ENCODE measurements at places on chromosomes 11 and 22.
A peak's percentile ranks its signal among the peaks of the same experiment; 100 is the strongest.

DNA sequence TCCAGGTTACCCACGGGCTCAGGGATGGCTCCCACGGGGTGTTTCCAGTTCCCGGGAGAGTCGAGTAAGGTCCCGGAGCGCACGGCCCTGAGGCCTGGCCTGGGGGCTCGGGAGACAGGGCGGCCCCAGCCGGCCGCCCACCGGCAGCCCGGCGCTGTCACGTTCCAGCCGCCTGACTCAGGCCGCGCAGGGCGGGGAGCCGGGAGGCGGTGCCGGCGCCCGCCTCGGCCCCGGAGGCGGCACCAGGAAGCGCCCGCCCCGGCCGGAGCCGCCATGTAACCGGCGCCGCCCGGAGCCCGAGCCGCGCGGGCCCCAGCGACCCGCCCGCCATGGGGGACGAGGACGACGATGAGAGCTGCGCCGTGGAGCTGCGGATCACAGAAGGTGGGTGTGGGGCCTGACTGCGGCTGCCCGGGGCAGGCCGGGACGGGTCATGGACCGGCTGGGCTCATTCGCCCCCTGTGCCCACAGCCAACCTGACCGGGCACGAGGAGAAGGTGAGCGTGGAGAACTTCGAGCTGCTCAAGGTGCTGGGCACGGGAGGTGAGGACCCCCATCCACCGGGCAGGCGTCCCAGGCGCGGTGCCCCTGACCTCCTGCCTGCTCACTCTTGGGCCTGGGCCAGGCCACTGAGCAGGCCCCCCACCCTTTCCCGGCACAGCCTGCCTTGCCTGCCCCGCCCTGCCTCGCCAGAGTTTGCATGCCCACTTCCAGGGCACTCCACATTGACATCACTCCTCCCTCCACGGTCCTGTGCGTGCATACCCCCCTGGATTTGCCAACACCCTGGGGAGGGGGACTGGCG, at the start of gene RPS6KA4:
Gene RPS6KA4 (plus strand): TSS at position 256 of the 805 bp plus-strand sequence. CDS start 74 bp downstream, at position 330.
- peak; percentile 25 for DNase-seq

GRCh38 chr11:110737593-110737992, 25.4 kb upstream of the ARHGAP20 start:
- DNase-seq = no peak

DNA sequence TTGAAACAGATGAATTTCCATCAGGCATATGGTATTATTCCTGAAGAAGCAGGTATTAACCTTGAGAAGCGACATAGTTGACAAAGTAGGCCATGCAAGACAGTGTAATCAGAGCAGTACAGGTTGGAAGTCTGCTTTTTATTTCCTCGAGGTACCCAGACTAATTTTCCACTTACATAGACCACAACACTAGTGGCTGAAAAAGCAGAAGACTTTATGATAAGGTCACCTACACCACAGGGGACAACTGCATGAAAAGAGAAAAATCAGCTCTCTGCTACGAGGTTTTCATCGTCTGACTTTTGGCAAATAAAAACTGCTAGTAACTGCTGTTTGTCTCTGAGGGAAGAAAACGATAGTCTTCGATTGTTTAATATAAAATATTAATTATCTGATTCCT, 77.5 kb downstream of the CNTN5 start:
- no peak for DNase-seq

DNA sequence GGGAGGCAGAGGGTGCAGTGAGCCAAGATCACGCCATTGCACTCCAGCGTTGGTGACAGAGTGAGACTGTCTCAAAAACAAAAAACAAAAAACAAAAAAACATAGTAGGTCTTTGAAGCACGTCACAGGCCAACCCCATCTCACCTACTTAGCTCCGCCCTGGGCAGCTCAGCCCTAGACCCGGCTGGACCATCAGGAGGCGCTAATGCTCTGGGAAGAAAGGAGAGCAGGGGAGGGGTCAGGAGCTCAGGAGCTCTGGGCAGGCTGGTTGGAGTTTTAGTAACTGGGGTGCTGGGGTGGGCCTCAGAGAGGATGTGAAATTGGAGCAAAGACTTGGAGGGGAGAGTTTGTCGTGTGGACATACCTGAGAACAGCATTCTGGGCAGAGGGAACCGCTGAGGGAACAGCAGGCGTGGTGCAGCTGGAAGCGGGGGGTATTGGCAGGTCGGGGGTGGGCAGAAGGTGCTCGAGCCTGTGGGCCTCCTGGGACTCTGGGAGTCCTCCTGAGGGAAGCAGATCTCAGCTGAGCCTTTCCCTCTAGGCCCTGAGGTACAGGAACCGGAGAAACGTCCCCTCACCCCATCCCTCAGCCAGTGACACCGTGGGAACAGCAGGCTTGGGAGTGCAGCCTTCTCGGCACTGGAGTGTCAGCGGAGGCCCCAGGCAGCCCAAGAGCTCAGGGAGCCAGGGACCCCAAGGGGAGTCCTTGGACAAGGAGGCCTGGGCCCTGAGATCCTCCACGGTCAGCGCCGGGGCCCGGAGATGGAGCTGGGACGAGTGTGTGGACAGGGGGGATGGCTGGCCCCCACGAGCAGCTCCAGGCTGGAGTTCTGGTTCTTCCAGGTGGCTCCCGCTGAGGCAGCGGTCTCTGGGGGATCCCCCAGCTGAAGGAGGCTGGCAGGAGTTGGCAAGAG, 2.2 kb upstream of the RPS6KA4 start:
- no peak for DNase-seq

DNA sequence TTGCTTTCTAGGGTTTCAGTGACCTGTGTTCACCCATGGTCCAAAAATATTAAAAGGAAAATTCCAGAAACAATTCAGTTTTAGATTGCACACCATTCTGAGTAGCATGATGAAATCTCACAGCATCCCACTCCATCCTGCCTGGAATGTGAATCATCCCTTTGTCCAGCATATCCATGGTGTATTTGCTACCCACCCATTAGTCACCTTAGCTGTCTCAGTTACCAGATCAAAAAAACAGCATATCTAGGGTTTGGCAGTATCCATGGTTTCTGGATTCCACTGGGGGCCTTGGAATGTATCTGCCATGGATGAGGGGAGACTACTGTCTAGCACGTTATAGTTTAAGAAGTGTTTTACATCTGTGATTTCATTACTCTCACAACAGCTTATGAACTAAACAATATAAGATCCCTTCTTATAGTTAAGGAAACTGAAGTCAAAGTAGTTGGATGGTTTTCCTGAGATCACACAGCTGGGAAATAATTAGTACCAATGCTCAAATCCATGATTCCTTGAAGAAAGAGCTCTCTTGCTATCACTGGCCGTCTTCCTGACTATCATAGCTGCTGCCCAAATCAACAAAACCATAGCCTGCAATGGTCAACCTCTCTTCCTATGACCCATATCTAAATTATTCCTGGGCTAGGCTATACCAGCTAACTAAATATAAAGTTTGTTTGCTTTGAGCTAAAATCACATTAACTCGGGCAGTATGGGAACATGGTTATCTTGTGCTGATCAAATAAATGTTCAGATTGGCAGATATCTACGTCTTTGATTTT, 122.6 kb downstream of the MICAL2 start:
- DNase-seq = no peak

- DNase-seq = no peak
Measured at GRCh38 chr11:106063009-106063408, 14.1 kb downstream of the KBTBD3 start.

GRCh38 chr11:69173331-69173730, 17.6 kb downstream of the SMIM38 start:
- no peak for DNase-seq

GRCh38 chr22:48752451-48753380, 1075.0 kb downstream of the BRD1 start:
- DNase-seq = no peak

GRCh38 chr11:119023741-119024140, 5.2 kb downstream of the TRAPPC4 start:
- no peak for DNase-seq

GRCh38 chr11:64876835-64877341, 1.5 kb downstream of the EHD1 start:
- no peak for DNase-seq

DNA sequence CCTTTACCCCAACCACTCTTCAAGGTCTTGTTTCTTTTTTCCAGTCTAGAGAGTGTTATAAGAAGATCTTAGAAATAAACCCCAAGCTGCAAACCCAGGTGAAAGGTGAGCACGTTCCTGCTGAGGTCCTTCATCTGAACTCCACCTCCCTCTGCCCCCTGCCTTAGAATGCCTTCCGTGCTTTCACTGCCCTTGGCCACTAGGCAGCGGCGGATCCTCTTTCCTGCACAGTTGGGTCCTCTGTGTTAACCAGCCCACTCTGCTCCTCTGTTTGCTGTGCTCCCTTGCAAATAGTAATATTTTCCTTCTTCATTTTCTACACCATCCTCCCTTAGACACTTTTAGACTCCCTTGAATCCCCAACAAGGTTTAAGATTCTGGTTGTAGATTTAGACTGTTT, 24.3 kb downstream of the TTC12 start:
- no peak for DNase-seq

DNA sequence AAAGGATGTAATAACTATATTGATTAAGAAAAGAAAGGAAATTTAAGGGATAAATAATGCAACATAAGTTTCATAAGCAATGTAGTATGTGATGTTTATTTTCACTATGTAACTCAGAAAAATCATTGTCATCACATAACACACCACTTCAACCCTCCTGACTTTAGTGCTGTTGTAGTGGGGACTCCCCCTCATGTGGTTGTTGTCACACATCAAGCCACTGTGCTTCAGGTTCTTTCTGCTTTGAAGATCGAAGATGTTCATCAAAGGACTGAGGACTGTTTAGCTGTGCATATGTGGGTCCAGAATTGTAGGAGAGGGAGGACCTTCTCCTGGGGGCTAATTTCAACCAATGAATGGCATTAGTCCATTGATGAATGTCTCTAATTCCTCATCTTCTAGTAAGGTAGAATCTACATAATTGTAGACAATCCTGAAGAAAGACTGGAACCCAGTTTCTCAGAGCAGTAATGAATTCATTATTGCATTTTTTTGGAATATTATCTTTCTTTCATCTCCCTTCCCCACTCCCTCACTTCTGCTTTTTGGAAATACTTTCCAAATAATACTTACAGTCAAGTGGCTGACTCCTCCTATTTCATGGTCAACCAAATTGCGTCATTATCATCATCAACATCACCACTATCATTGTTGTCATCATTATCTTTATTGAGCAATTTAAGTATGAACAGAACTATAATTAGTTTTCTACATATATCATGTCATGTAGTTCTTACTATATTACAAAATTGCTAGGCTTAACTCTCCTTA, 9.8 kb upstream of the CARD16 start:
- DNase-seq = no peak

DNA sequence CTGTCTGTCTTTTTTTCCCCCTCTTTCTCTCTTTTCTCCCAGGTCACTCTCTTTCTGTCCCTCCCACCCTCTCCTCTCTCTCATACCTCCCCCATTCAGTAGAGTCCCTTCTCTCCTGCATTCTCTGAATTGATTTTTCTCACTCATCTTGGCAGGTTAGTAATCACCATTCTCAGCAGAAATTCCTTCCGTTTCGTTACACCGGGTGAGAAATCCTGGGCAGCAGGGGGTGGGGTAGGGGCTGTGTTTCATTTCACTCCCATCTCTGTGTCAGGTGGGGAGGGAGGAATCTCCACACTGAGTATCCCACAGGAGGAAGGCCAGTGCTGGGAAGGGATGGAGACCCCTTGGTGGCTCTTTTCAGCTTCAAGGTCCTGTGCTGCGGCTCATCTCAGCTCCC, 253.5 kb downstream of the MIAT start:
- DNase-seq = no peak

- DNase-seq = no peak
Measured at GRCh38 chr11:70568035-70568813, 169.9 kb downstream of the CTTN start.

GRCh38 chr22:37897807-37898206, 8.3 kb upstream of the MICALL1 start:
- DNase-seq = no peak

DNA sequence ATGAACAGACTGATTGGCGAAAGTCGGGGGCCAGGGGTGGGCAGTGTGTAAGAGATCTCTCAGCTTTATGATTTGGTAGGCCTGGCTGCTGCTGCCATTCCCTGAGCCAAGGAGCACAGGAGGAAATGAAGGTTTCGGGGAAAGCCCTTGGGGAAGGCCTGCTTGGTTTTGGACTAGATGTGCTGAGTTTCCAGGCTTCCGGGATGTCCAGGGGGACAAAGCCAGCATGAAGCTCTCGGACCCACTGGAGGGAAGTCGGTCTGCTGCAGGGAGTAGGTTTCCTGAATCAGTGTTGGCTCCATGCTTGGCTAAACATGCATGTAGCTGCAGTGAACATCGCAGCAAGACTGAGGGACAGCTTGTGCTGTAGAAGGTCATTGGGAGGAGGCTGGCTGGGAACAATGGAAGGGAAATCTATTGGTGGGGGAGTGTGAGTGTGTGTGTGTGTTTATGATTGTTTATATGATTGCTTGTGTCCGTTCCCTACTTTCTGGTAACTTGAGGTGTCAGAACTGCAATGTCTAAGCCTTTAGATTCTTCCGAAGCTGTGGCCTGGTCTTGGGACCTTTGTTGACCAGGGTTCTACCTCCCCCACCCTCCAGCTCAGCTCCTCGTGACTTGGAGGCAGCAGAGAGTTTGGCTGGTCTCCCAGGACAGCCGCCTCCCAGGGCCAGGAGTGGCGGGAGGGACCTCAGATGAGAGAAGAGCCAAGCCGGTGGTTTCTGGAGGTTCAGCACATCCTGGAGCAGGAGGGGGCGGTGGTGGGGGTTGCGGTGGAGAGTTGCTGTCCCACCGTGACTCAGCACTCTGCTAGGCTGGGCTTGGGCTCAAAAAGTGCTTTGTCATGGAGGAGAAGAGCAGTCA, 4.0 kb upstream of the FTH1 start:
- DNase-seq = peak; percentile 84

DNA sequence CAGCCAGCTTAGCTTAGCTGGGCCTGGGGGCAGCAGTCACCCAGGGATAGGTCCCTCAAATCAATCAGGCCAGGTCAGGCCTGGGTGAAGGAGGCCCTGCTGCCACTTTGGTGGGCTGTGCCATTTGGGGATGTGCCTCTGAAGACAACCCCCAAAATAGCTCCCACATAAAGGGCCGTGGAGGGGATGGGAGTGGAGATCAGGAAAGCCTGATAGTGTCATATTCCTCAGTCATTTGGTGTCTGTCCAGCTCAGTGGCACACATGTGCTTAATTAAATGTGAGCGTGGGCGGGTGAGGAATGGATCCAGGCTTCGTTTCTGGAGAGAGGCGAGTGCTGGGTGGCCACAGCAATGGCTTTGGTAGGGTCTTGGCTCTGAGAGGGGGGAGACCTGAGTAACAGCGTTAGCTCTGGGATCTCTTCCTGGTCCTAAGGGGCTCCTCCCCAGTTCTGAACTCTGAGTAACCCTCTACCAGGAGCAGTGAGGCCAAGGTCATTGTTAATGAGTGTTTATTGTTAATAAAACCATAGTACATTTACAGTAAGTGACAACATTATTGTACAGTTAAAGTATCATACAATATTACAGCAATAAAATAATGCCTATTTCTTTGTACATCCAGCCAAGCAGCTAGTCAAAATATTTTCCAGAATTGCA, 45.2 kb downstream of the NAT10 start:
- DNase-seq = no peak
